Bone marrow (tissue), 2 donors: ENCODE measurements at places on chromosomes 7 and 10.

- no peak for DNase-seq
These were observed 356.4 kb upstream of the VWC2 start for GRCh38 chr7:49417034-49417433.

GRCh38 chr10:71432956-71433767 is 36.4 kb downstream of the CDH23 start:
- DNase-seq, result no peak

DNA sequence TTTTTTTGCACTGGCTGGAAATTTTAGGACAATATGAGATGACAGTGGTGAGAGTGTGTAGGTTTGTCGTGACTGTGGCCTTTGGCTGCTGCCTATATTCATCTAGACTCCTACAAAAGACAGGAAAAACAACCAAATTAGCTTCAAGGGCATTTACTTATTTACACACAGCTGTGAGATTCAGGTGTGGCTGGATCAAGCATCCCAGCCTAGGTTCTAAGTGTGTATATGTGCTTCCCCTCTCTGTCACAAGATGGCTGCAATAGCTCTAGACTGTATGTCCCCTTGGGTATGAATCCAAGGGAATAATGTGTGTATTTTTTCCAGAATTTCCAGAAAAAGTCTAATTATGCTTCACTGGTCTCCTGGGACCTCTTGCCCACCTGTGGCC is 25.5 kb upstream of the INPP5A start:
- no peak for DNase-seq

DNA sequence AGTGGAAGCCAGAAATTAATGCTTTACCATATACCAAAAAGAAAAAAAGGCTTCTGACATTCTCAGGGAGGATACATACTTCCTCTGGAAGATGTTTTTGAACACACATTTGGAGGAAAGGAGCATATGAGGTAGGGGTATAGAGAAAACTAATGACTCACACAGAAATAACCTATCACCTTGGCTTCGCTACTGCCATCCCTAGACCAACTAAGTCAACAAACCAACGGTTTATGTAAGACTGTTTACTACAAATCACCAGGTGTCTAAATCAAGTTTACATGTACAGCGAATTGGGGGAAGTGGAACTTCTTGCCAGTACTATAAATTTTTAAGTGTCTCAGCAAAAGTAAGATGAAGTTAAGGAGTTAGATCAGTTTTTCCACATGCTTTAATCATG is 96.9 kb downstream of the NT5C2 start:
- no peak for DNase-seq

- DNase-seq, result no peak
These were observed 327.1 kb downstream of the GLRX3 start for GRCh38 chr10:130463104-130463875.

DNA sequence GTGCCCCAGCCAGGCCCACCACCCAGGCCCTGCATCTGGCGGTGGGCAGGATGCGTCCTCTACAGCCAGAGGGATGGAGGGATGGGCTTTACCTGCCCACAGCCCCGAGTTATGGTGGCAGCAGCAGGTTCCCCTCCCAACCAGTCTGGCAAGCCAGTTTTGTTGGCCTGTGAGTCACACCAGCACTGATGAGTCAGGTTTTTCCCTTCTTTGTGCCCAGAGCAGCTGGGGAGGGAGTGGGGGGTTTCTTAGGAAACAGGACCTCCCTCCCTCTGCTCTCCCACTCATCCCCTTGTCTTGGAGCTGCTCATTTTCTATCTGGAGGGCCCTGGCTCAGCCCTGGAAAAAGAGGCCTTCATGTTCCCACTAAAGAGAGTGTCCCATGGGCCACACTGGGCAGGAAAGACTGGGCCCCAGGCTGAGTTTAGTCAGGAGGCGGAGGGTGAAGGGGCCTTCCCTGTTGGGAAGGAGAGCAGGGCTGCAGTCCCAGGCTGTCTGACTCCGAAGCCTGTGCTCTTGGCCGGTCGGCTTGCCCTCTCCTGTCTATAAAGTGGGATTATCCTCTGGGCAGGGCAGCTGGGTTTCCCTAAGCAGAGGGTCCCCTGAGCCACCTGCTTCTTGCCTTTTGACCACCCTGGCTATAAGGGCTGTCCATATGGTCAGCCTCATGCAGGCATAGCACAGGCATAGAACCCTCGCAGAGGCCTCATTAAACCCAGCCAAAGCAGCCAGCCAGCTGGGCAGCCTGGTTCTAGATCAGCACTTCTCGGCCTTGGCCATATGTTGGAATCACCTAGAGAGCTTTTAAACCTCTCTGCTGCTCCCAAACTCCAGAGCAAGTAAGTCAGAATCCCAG is 30.2 kb upstream of the ANKRD2 start:
- DNase-seq, result peak; percentile 64

DNA sequence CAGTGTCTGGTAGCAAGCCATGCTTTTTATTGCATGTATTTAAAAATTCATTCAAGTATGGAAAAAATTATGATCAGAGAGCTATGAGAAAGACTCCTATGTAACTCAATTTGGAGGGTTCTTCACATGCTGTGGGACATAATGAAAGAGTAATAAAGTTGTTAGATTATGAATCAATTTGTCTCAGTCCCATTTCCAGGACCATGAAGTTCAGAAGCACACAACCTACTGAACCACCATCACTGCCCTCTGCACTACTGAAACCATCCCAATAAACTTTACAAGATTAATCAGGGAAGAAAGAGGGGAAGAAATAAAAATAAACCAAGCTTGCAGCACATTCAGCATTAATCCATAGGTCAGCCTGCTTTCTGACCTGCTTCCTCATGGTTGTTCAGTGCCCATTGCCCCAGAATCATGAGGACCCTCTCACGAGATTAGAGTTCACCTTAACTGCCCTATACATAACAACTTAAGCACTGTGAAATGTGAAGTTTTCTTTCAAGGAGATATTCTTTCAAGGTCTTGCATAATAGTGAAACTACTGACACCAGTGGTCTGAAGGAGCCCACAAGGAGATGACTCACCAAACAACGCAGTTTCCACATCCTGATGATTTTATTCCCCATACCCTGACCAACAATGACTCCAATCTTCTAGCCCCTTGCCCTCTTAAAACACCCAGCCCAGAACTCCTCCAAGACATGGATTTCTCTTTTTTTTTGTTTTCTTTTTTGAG is 171.5 kb upstream of the ADCY1 start:
- DNase-seq, result no peak

- no peak for DNase-seq
These were observed 88.2 kb upstream of the CXCL12 start for GRCh38 chr10:44473146-44473545.

DNA sequence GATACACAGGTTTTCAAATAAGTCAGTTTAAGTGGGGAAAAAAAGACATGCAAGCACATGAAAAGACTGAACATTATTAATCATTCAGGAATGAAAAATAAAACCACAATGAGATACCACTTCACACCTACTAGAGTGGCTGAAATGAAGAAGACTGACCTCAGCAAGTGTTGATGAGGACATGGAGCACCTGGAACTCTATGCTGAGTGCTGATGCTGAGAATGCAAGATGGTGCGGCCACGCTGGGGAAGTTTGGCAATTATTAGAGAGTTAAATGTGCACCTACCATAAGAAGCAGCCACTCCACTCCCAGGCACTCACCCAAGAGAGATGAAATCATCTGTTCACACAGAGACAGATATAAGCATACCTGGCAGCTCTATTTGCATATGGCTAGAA is 32.9 kb upstream of the ELFN1 start:
- no peak for DNase-seq

GRCh38 chr10:12042409-12042796 is 206 bp downstream of the UPF2 start:
- no peak for DNase-seq

DNA sequence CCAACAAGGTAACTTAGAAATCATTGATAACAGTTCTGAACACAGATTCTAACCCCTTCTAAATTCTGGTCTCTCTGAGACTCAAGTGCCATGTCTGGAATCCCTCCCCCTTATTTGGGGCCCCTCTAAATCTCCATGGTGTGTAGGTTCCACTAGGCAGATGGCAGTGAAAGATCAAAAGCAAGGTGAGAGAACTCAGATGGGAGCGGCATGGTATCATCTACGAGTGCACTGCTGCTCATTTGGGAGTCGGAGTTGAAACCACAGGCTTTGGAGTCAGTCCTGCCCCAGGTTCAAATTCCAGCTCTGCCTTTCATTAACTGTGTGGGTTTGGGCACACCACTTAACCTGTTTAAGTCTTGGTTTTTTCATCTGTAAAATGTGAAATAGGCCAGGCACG is 72.6 kb downstream of the MTURN start:
- no peak for DNase-seq

DNA sequence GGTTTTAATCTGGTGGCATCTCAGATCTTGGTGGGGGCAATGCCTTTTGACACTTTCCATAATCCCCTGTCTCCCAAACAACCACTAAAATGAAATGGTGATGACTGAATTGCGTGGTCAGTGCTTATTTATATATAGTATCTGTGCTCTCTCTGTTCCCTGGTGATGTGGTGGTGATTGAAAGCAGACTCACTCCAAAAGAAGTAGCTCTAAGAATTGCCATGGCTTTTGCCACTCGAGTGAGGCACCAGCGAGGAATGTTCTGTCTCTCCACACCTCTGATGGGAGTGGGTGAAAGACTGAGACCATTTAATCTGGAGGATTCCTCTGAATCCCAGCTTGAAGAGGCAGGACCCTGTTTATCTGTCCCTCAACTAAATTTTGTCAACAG is 2.8 kb downstream of the DUSP5 start:
- no peak for DNase-seq

- DNase-seq, result no peak
These were observed 746.9 kb downstream of the SORCS3 start for GRCh38 chr10:105387971-105388370.

DNA sequence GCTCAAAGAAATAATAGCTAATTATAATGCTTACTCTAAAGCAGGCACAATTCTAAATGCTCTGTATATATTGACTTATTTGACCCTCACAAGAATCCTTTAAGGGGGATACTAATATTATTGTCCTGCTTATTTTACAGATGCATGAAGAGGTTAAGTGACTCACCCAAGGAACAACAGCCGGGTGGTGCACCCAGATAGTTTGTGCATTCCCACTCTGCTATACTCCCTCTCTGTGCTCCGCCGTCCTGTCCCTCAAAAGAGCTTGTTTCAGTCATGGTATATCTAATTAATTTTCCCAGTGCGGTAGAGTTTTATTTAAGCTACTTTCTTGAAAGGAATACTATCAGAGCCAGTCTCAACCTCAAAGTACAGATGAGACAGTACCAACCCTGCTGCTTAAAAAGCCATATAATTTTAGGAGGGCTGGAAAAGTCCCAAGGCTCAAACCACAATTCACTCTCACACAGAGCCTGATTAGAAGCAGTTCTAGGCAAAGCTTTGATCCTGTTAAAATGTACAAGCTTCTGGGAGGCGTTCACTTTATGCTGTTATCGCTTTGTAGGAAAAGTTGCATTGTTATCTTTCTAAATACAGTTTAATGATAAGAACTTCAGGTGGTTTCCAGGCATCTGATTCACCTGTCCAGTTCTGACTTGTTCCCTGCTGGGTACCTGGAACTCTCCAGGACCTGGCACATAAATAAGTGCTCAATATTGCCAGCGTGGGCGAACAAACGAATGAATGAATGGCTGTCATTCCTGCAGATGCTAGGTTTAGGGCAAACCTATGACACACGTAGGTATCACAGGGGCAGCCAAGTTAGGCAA is 261.5 kb upstream of the KLF14 start:
- no peak for DNase-seq

- no peak for DNase-seq
These were observed 115.7 kb upstream of the CNTNAP2 start for GRCh38 chr7:146000882-146001281.

DNA sequence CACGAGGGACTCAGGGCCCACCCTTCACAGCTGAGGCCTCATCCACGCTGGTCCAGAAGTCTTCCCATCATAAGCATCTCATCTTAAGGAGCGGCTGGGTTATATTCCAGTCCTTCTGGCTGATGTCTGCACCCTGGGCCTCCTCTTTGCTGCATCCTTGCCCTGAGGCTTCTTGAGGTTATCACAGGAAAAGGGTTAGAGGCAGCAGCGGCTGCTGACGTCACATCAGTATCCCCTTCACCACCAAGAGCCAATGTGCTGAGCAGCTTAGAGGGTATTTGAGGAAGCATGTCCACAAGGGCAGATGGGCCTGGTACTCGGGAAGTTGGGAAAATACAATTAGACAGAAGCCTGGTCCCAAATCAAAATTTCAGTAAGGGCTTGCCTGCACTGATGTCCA is 125.1 kb downstream of the PLXNA4 start:
- DNase-seq, result no peak

GRCh38 chr10:128498378-128498730 is 372.1 kb upstream of the MKI67 start:
- DNase-seq, result no peak

DNA sequence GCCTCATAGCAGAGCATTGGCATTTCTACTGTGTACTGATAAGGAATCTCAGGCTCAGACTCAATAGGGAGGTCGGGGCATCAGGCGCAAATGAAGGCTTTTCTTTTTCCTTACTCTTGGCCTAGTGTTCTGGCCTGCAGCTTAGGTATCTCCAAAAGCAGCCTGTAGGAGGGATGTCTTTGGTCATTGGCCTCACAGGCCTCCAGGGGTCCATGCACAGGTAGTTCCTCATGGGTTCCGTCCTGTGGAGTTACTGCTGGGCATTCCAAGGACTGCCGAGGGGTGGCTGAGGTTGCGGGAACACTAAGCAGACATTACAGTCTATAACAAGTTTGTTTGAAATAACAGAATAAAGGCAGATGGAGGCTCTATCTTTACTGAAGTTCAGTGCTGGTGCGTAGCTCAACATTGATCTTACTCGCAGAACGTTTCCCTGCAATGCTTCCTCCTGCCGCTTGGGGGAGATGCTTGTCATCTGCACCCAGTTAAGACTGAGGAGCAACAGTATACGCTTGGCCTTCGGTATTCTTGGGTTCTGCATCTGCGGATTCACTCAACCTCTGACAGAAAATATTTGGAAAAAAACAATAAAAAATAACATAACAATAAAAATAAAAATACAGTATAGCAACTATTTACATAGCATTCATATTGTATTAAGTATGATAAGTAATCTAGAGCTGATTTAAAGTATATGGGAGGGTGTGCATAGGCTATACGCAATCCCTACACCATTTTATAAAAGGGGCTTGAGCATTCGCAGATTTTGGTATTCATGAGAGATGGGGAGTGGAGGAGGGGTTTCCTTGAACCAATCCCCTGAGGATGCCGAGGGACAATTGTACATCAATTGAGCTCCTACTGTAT is 58.9 kb downstream of the SH2D4B start:
- DNase-seq, result no peak

DNA sequence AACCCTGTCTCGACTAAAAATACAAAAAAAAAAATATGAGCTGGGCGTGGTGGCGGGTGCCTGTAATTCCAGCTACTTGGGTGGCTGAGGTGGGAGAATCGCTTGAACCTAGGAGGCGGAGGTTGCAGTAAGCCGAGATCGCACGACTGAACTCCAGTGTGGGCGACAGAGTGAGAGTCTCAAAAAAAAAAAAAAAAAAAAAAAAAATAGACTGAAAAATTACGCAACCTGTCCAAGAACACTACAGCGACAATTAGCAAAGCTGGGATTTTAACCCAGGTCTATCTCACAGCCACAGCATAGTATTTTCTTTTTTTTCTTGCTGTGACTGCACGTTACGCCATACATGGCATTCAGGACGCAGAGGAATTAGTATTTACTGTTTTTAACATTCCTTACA is 1.1 kb upstream of the RABGEF1 start:
- no peak for DNase-seq

GRCh38 chr7:149776289-149776688 is 2.9 kb upstream of the ZNF467 start:
- DNase-seq, result peak; percentile 32
